Glutamatergic neuron (in vitro differentiated cells): ENCODE measurements at places on chromosomes 1 and 21. TPM values are rescaled to one million over a fixed set of nuclear protein-coding genes. Genes with fewer than 3 reads are reported as not detected.
A peak's percentile ranks its signal among the peaks of the same experiment; 100 is the strongest.

Gene ADAM30
- not detected for total RNA-seq

Gene S100A7A
- not detected for total RNA-seq

Gene SIM2
- 4.8 TPM for total RNA-seq

Gene ARHGAP29
- 1.1 TPM for total RNA-seq

Gene GBP2
- not detected for total RNA-seq

Gene PITHD1
- 35.0 TPM for total RNA-seq

Gene OR2T2
- not detected for total RNA-seq

GRCh38 chr1:234727018-234727940 lies 117.3 kb upstream of the IRF2BP2 start:
- H3K4me3 ChIP-seq = no peak overlapping the region
- H3K36me3 ChIP-seq = peaks cover 8% of the 10 kb centered on the region
- peak; percentile 46 for DNase-seq
- H3K27ac ChIP-seq = peak overlapping the region; percentile 99
- peaks cover 48% of the 10 kb centered on the region for H3K4me1 ChIP-seq

- peak; percentile 29 for DNase-seq
- peaks cover 4% of the 10 kb centered on the region for H3K27me3 ChIP-seq
- no peak overlapping the region for H3K4me3 ChIP-seq
- no peak overlapping the region for H3K27ac ChIP-seq
These were observed 9.6 kb downstream of the ARHGEF16 start for GRCh38 chr1:3463891-3464648.

GRCh38 chr1:162230096-162230495 lies 146.6 kb downstream of the SPATA46 start:
- H3K27ac ChIP-seq = no peak overlapping the region
- peaks cover 5% of the 10 kb centered on the region for H3K4me1 ChIP-seq
- peaks cover 5% of the 10 kb centered on the region for H3K27me3 ChIP-seq
- no peak for DNase-seq

DNA sequence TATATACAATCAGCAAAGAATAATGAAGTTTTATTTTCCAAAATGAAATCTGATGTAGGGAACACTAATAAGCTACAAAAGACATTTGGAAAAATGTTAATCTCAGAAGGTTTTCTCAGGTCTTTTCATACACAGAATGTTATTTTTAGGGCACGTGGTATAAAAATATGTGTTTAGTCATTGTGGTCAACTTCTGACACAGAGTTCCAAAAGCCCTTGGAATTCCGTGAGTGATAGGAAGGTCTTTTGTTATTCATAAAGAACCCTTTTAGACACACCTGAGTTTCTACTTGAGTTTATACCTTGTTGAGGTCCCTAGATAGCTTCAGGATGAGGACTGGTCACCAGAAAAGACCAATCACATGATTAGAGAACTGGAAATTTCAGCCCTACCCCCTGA lies 277.6 kb upstream of the NCAM2 start:
- H3K27ac ChIP-seq = no peak overlapping the region
- no peak overlapping the region for H3K4me3 ChIP-seq
- no peaks in the 10 kb centered on the region for H3K36me3 ChIP-seq
- H3K27me3 ChIP-seq = no peaks in the 10 kb centered on the region
- no peak for DNase-seq
- H3K4me1 ChIP-seq = no peaks in the 10 kb centered on the region

GRCh38 chr1:81703756-81704463 lies 96.8 kb upstream of the ADGRL2 start:
- H3K36me3 ChIP-seq = no peaks in the 10 kb centered on the region
- H3K4me1 ChIP-seq = peaks cover 3% of the 10 kb centered on the region
- peak; percentile 60 for DNase-seq
- no peaks in the 10 kb centered on the region for H3K27me3 ChIP-seq
- no peak overlapping the region for H3K27ac ChIP-seq

DNA sequence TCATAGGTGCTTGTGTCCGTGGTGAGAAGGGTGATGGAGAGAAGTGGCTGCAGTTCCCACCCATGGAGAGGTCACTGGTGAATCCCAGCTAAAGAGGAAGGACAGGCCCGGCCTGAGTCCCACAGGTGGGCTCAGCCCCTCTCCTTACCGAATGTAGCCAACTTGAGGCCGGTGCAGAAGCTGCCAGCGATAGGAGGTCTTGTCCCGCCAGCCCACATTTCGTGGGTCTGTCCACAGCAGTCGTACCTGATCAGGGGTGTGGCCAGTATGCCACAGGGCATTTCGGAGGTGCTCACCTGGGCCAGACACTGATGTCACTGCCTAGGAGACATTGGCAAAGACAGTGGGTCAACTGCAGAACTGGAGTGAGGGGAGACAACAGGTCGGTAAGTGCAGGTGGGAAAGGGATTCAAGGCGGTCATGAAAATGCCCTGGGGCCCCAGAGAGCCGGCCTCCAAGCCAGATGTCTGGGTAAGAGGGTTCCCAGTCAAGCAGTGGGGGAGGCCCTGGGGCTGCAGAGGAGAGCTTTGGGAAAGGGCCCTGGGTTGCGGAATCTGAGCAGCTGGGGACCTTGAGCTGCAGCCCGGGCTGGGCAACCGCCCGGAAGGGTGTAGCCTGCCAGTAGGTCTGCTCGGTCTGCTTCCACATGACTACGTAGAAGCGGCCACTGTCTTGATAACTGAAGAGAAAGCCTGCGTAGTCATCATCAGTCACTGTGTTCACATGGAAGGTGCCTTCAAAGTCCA lies 10.6 kb downstream of the THBS3 start:
- DNase-seq = no peak
- peaks cover 9% of the 10 kb centered on the region for H3K4me1 ChIP-seq
- no peaks in the 10 kb centered on the region for H3K36me3 ChIP-seq
- H3K27me3 ChIP-seq = peaks cover 18% of the 10 kb centered on the region
- H3K4me3 ChIP-seq = peak overlapping the region; percentile 69
- no peak overlapping the region for H3K27ac ChIP-seq

GRCh38 chr1:65719391-65719790 lies 73.3 kb upstream of the PDE4B start:
- H3K4me1 ChIP-seq = peaks cover 10% of the 10 kb centered on the region
- H3K27me3 ChIP-seq = peaks cover 2% of the 10 kb centered on the region
- no peak overlapping the region for H3K4me3 ChIP-seq
- no peaks in the 10 kb centered on the region for H3K36me3 ChIP-seq

- no peak overlapping the region for H3K4me3 ChIP-seq
- no peaks in the 10 kb centered on the region for H3K36me3 ChIP-seq
- peaks cover 5% of the 10 kb centered on the region for H3K27me3 ChIP-seq
- peak; percentile 27 for DNase-seq
These were observed 70.3 kb downstream of the GALNT2 start for GRCh38 chr1:230137337-230137815.

DNA sequence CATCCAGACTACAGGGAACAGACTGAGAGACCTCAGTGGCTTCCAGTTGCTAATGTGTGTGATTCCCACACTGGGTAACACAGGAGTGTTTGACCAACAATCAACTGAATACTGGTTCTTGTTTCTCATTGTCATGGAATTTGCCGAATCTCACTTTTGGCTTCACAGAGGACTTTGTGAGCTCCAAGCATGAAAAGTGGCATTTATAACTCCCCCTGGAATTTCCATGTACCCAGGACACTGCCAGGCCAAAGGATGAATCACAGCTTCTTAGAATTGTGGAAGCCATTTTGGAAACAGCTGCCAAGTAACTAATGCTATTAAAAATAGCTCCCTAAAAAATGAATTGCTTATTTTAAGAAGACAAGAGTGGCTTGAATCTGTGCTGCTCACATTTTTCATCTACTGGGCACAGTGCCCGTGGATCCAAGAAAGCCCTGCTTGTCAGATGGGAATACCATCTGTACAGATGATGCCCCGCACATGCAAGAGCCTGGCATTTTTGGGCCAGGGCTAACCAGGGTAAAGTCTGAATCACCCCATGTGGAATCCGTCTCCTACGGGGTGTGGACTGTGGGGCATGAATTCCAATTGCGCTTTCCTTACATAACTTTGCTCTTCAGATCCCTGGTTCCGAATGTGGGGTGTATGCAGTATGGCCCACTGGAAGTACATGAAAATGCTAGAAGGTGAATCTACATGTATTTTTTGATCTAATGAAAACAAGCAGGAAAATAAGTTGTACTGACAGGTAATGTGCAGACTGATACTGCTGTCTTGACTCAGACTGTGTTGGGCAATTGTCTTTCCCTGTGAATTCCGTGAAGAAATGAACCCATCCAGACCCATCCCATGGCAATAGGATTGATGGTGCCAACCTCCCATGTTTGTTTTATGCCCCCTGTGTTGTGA lies 487.3 kb downstream of the SIPA1L2 start:
- no peak for DNase-seq
- H3K4me1 ChIP-seq = no peaks in the 10 kb centered on the region
- H3K4me3 ChIP-seq = no peak overlapping the region
- no peaks in the 10 kb centered on the region for H3K36me3 ChIP-seq

- DNase-seq = no peak
- H3K27me3 ChIP-seq = peaks cover 4% of the 10 kb centered on the region
- peak overlapping the region; percentile 7 for H3K27ac ChIP-seq
- H3K4me3 ChIP-seq = peak overlapping the region; percentile 99
- H3K4me1 ChIP-seq = peaks cover 18% of the 10 kb centered on the region
- H3K36me3 ChIP-seq = no peaks in the 10 kb centered on the region
These were observed 556 bp downstream of the WDR77 start for GRCh38 chr1:111448482-111448917.

DNA sequence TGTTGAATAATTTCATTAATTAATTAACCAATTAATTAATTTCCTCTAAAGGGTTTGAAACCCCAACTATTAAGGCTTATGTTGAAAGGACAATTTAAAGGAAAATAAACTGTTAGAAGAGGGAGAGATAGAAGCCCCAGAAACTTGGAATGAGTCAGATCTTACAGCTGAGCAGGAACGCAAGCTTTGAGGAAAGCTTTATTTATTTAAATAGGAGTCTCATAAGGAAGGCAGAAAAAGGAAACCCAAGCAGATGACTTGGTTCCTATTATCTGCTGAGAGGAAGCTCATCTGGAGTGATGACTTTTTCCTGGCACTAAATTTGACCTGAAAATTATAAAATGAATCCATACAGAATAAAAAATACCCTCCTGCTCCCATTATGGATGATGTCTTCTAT lies 105.1 kb downstream of the ROR1 start:
- H3K4me3 ChIP-seq = no peak overlapping the region
- H3K4me1 ChIP-seq = peaks cover 13% of the 10 kb centered on the region
- peaks cover 1% of the 10 kb centered on the region for H3K27me3 ChIP-seq
- H3K27ac ChIP-seq = no peak overlapping the region
- DNase-seq = no peak
- H3K36me3 ChIP-seq = no peaks in the 10 kb centered on the region
